ENCODE measurements at places on chromosomes 12 and 14.

DNA sequence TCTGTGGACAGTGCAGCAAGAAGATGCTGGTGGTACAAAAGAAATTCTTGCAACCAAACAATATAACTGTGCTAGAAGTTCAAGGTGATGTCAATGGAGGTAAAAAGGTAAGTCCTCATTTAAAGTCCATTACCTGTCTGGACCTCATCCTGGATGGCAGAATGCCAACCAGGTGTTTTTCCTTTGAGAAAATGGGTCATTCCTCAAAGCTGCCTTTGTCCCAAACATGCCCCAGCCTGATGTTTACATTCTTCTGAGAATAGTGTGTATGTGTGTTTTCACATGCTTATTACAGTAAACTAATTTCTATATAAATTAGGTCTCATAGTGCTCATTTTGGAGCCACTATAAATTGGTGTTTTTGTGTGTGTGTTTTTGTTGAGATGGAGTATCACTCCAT is 24.9 kb downstream of the ACTR6 start:
- peak; percentile 92 for DNase-seq

DNA sequence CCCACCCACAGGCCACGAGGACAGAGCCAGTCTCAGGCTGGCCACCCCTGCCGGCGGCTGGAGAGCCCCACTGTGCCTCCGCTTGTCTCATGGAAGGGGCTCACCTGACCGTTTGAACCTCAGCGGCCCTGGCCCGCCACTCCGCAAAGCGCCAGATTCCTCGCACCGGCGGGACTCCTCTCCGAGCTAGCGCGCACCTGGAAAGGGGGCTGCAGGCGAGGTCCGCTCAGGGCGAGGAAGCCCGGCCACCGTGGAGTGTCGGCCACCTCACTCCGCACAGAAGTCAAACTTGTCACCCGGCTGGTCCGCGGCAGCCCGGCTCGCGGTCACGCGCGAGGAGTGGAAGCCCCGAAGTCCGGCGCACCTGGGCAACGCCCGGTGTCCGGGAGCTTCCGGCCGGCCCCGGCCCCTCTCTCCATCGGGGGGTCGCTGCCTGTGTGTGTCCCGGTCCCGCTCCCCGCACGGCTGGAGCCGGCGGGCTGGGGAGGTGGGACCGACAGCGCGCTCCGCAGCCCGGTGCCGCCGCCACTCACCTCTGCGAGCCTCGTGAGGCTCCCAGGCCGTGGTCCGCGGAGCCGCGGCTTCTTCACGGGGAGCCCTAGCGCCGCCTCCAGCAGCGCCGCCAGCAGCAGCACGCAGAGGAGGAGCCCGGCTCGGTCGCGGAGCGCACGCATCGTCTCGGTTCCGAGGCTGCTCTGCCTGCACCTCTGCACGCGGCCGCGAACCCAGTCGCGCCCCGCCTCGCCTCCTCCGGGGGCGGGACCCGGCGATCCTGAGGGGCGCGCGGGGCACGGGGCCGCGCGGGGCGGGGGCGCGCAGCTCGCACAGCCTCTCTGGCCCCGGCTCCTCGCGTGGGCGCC is at the start of gene ISM2:
Gene ISM2 (minus strand): TSS at position 697 of the 860 bp plus-strand sequence. CDS start 23 bp downstream, at position 674.
- peak; percentile 56 for DNase-seq

DNA sequence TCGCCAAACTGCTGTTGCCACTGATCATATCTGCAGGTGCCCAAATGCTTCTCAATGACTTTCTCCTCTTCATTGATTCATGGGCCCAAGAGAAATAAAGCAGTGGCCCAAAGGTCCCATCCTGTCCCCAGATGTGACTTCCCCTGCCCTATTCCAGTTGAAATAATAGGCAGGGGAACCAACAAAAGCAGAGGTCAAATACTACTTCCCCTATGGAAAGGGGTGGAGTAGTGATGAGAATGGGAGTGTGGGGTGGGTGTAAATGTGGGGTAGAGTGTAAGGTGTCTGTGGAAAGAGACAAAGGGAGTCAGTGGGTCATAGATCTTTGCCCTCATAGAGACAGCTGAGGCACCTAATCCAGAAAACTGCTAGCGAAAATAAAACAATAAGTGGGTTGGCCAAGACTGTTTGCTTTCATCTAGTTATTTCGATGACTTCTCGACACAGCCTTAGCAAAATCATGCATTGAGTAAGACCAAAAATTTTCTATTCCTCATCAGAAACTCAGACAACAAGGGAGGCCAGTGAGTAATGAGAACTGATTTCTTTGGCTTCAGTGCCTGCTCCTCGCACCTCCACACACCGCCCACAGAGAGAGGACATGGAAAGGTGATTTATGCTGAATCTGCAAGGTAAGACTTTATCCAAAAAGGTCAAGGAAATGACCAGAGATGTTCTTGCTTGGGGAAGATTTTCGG is 10.9 kb upstream of the IL22 start:
- peak; percentile 27 for DNase-seq

DNA sequence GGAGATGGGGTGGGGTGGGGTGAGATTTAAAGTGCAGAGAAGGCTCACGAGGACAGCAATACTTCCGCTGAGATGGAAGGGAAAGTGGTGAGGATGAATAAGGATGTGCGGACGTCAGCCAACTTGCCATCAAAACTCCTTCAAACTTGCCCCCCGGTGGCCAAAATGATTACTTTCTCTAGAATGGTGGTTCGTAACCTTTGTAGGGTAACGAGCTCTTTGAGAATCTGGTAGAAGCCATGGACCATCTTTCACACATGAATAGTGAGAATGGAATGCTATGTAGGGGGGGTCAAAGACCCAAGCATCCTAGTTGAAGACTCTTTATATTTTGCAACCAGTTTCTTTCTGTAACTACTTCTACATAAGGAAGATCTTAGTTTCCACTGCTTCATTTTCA is 245.9 kb upstream of the DDHD1 start:
- peak; percentile 45 for DNase-seq

DNA sequence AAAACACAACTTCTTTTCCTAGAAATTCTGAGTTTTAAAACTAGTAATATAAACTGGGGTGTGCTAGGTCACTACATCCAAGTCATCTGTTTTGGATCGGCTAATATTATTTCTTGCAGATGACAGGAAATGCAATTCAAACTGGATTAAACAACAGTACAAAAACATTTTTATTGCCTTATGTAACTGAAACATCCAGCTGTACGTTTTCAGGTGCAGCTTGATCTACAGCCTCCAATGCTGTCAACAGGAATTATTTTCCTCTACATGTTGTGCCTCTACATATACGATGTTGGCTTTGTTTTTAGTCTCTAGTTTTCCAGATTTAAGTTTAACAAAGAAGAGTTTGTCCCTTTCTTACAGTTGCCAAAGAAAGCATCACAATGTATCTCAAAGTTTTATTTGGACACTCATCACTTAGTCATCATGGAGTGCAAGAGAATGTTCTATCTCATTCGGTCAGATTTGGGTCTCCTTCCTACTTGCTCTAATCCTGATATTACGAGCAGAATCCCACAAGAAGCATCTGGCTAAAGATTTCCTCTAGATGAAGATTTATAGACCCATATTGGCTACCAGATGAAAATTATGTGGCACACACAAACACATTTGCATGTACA is 326.7 kb downstream of the SLC6A15 start:
- DNase-seq = peak; percentile 5

GRCh38 chr12:75437564-75437963 is 43.0 kb upstream of the GLIPR1 start:
- DNase-seq = peak; percentile 47

GRCh38 chr12:60072911-60073310 is 477.1 kb downstream of the SLC16A7 start:
- peak; percentile 5 for DNase-seq

DNA sequence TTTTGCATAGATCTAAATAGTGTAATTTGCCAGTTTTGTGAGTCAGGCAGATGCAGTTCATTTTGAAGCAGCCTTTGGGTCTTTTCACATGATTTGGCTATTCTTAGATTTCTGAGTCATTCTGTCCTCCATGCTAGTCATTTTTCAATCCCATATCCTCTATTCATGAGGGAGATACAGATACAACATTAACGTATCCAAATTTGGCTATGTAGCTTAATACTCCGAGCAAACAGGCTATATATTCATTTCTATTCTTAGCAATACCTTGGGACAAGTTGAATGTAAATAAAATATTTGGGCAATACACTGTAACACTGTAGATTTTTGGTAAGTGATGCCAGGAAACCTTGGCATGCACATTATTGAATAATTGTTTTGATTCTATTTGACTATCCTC is 270.7 kb upstream of the PDE3A start:
- no peak for DNase-seq

DNA sequence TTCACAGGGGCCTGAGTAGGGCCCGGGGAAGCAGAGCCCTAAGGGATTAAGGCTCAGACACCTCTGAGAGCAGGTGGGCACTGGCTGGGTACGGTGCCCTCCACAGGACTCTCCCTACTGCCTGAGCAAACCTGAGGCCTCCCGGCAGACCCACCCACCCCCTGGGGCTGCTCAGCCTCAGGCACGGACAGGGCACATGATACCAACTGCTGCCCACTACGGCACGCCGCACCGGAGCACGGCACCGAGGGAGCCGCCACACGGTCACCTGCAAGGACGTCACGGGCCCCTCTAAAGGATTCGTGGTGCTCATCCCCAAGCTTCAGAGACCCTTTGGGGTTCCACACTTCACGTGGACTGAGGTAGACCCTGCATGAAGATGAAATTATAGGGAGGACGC is 7.1 kb downstream of the LTBR start:
- no peak for DNase-seq

DNA sequence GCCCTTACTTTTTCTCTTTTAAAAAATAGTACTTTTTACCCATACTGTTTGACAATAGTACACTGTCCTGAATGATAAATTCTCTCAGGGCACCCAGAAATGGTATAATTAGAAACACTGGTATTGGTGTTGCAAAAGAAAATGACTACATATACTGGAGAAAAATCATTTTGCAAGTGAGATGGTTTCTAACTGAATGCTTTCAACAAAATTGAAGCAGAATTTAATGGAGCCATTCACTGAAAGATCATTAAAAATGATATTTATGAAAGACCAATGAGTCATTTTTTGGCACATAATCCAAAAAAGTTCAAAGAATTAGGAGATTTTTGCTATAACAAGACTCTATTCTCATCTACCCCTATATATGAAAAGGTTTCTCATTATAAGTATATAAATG is 68.8 kb downstream of the TMTC1 start:
- no peak for DNase-seq

DNA sequence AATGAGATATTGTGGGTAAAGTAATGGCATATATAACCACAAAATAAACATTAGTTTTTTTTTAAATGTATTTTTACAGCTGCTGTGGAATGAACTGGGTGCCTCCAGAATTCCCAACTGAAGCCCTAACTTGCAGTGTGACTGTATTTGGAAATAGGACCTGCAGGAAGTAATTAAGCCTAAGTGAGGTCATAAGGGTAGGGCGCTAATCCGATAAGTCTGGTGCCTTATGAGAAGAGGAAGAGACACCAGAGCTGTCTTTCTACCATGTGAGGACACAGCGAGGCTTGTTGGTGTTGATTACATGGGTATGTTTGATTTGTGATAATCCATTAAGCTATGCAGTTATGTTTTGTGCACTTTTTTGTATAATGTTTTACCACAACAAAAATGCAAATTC is 136.8 kb downstream of the TPH2 start:
- DNase-seq = no peak

GRCh38 chr14:36771028-36771640 is 109.5 kb downstream of the PAX9 start:
- DNase-seq = peak; percentile 68

GRCh38 chr14:80456209-80456608 is 244.9 kb upstream of the DIO2 start:
- no peak for DNase-seq

DNA sequence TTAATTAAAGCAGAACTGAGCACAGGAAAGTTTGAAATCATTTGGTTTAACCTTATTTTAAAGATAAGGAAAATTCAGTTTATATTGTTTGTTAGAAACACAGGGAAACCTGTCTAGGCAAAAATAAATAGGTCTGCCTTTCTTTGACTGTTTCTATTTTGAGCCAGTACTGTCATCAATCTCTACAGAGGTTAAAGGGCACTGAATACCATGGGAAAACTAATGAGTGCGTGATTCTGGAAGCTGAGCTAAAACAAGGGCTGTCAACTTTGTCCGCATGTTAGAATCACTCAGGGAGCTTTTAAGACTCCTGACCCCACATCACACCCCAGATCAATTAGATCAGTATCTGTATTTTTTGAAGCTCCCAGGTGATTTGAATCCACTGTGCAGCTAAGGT is 38.8 kb downstream of the NOPCHAP1 start:
- DNase-seq = no peak

GRCh38 chr14:102317564-102318248 is 1.8 kb upstream of the ZNF839 start:
- DNase-seq = peak; percentile 52

DNA sequence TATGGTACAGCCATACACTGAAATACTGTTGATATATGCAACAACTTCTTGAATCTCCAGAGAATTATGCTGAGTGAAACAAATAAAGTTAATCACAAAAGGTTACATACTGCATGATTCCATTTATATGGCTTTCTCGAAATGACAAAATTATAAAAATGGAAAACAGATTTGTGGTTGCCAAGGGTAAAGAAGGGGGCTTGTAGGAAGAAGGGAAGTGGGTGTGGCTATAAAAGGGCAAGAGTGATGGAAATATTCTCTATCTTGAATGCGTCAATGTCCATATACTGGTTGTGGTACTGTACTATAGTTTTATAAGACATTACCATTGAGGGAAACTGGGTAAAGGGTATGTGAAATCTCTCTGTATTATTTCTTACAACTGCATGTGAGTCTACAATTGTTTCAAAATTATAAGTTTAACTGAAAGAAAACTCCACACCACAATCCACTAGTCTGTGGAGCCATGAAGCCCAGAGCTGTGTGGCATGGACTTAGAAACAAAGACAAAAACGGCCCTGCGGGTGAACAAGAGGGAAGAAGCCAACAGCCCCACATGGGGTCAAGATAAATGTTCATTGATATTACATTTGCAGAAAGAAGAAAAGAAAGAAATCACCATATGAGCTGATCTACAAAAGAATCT is 18.3 kb upstream of the TSPAN11 start:
- no peak for DNase-seq

GRCh38 chr12:109089683-109090082 is 3.6 kb downstream of the ALKBH2 start:
- DNase-seq = no peak

DNA sequence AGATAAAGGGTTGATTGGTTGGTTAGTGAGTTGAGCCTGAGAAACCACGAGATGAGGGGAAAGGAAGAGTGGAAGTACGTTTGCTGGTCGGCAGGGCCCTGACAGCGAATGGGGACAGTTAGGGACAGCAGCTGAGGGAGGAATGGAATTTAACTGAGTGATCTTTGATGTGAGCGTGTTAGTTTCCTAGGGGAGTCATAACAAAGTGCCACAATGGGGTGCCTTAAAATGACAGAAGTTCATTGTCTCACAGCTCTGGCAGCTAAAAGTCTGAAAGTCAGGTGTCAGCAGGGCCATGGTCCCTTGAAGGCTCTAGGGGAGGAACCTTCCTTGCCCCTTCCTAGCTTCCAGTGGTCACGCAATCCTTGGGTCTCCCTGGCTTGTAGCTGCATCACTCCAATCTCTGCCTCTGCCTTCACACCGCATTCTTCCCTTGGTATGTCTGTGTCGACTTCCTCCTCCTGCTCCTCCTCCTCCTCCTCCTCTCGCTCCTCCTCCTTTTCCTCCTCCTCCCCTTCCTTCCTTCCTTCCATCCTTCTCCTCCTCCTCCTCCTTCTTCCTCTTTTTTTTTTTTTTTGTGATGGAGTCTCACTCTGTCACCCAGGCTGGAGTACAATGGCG is 26.0 kb upstream of the RIN3 start:
- DNase-seq = no peak

All from epithelial cell of esophagus (primary cell).